Mucosa of descending colon (tissue), 3 donors: ENCODE measurements at places on chromosomes 5 and 9. TPM values are rescaled to one million over a fixed set of nuclear protein-coding genes. Genes with fewer than 3 reads are reported as not detected.

HAPLN1 gene
- total RNA-seq = 0.93 TPM

SLCO4C1 gene
- total RNA-seq = 2.6 TPM

SYK gene
- total RNA-seq = 29.0 TPM

GPR151 gene
- total RNA-seq = not detected

GLDC gene
- total RNA-seq = 0.38 TPM

TLX3 gene
- total RNA-seq = not detected

SNCB gene
- total RNA-seq = not detected

C9orf40 gene
- total RNA-seq = 8.9 TPM

ELP1 gene
- total RNA-seq = 18.7 TPM

PIGO gene
- 22.3 TPM for total RNA-seq

TAS2R1 gene
- not detected for total RNA-seq

SHB gene
- 20.3 TPM for total RNA-seq

LOX gene
- total RNA-seq = 4.6 TPM

PCDHGA1 gene
- total RNA-seq = 1.6 TPM

BNC2 gene
- total RNA-seq = 192 TPM

HTR4 gene
- total RNA-seq = 18.8 TPM

SLC30A5 gene
- total RNA-seq = 49.5 TPM

EGFL7 gene
- total RNA-seq = 43.4 TPM

HTR1A gene
- not detected for total RNA-seq

PCDHAC1 gene
- 0.95 TPM for total RNA-seq

RHOBTB3 gene
- total RNA-seq = 60.4 TPM

TMEM252 gene
- not detected for total RNA-seq

C5orf22 gene
- total RNA-seq = 24.6 TPM

TIMD4 gene
- 4.1 TPM for total RNA-seq

TMC1 gene
- 0.17 TPM for total RNA-seq

OSMR gene
- 24.9 TPM for total RNA-seq

CCL28 gene
- total RNA-seq = 44.1 TPM

DIPK1B gene
- 10.0 TPM for total RNA-seq

OLFML2A gene
- total RNA-seq = 2.8 TPM

SHISAL2B gene
- total RNA-seq = not detected

P4HA2 gene
- total RNA-seq = 47.0 TPM

TMEFF1 gene
- 0.38 TPM for total RNA-seq

PCDHGB2 gene
- total RNA-seq = 1.5 TPM

ZBTB43 gene
- total RNA-seq = 18.8 TPM

FBXW11 gene
- total RNA-seq = 39.5 TPM

NRARP gene
- 61.4 TPM for total RNA-seq

AQP3 gene
- total RNA-seq = 2.6 TPM

MAMDC2 gene
- total RNA-seq = 6.9 TPM

SPEF2 gene
- total RNA-seq = 4.2 TPM

GABRP gene
- 2.0 TPM for total RNA-seq

AUH gene
- total RNA-seq = 37.2 TPM

GPRIN1 gene
- 1.6 TPM for total RNA-seq

SPATA31E1 gene
- not detected for total RNA-seq

MYORG gene
- total RNA-seq = 88.2 TPM
